Hair follicular keratinocyte (primary cell): ENCODE measurements at places on chromosomes 13 and 19. TPM values are rescaled to one million over a fixed set of nuclear protein-coding genes. Genes with fewer than 3 reads are reported as not detected.

Gene ANKRD24
- 0.16 and 0.57 TPM in 2 replicates for total RNA-seq

Gene CEACAM16
- total RNA-seq = not detected in 2 replicates

Gene C19orf85
- not detected in 2 replicates for total RNA-seq

Gene ATP4A
- not detected in 2 replicates for total RNA-seq

Gene EFNB2
- 31.5 and 34.4 TPM in 2 replicates for total RNA-seq

Gene BRSK1
- total RNA-seq = 1.7 and 2.3 TPM in 2 replicates

Gene LPAR6
- total RNA-seq = 5.8 and 7.0 TPM in 2 replicates

Gene NPAS1
- 0.46 TPM in 1 of 2 replicates, not detected in the other for total RNA-seq
